ENCODE measurements at places on chromosomes 4 and X. TPM values are rescaled to one million over a fixed set of nuclear protein-coding genes. Genes with fewer than 3 reads are reported as not detected.

Gene GPR101
- 0.73 TPM for total RNA-seq

DNA sequence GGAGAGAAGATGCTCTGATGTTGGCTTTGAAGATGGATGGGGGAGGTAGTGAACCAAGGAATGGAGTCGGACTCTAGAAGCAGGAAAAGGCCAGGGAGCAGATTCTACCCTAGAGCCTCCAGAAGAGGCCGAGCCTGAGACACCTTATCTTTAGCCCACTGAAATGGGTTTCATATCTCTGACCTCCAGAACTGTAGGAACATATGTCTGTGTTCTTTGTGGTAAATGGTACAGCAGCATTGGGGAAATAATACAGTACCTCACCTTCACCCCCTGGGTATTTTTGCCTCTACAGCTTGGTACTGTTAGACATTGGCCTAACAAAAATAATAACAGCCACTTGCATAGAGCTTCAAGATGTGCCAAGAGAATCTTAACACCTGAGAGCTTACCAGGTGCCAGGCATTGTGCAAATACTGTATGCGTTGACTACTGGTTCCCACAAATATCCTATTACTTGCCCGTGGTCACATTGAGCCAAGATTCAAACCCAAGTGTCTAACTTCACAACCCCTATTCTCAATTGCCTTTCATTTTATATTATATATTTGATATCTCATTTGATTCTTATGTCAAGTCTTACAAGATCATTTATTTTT is 57.0 kb upstream of the PGM2 start:
- no peak for DNase-seq

GRCh38 chrX:121405826-121406225 is 358.4 kb downstream of the GLUD2 start:
- DNase-seq, result no peak

GRCh38 chr4:7020290-7020689 is 22.9 kb upstream of the TADA2B start:
- DNase-seq, result no peak

DNA sequence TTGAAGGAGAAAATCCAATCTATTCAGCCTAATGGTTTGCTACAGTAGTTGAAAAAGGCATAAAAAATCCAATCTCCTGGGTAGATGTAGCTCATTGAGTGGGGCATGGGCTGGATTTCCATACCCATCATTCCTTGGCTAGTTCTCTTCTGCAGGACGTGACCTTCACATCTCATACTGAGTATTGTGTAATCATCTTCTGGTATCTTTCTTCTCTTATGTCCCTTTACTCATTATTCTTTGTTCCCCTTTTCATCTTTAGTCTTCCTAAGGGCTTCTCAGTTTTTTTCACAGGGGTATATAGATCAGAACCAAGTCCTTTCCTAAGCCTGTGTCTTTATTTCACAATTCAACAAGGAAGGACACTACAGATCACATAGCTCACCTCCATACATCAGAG is 727.6 kb upstream of the MAGEB2 start:
- no peak for DNase-seq

- DNase-seq, result no peak
These were observed 172.7 kb upstream of the GIMD1 start for GRCh38 chr4:106541253-106541652.

Gene SHROOM2
- total RNA-seq, result not detected

GRCh38 chr4:30181512-30181911 is 538.7 kb upstream of the PCDH7 start:
- no peak for DNase-seq

Gene NUDT11
- 1.6 TPM for total RNA-seq

Gene UGT2B15
- not detected for total RNA-seq

Gene YIPF7
- not detected for total RNA-seq

- no peak for DNase-seq
These were observed 40.3 kb upstream of the NKRF start for GRCh38 chrX:119646515-119646914.

DNA sequence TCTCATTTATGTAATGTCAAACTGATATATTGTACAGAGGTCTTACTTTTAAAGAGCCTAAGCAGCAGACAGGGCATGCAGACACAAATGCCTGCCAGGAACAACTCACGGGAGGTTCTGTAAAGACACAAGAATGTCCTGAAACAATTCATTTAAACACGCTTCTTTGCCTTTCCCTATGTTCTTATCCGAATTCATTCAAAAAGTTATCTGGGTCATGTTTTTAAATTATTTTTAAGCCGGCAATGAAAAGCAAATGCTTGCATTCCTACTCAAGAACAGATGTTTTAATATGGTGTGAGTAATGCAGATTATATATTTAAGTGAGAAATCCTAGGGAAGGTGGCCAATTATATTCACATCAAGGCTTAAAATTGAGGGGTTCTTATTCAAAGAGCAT is 192.6 kb downstream of the PDGFC start:
- DNase-seq, result no peak

Gene SPANXD
- total RNA-seq, result not detected

DNA sequence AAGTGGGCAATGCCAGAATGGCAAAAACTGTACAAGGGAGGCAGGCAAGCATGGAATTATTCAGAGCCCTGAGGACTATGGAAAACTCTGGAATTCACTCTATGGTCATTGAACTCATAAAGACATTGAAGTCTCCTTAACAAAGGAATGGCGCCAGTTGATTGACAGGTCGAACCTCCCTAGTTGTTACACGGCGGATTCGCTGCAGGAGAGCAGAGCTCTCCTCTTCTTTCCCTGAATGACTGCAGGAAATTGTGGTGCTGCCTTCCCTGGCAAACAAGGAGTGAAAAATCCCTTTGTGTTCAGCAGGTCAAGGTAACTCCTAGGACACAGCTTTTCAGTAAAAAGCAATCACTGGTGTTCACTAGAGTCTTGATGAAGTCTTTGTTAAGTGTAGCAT is 732.8 kb upstream of the FRG1 start:
- no peak for DNase-seq

GRCh38 chrX:10157543-10157942 is 768 bp downstream of the CLCN4 start:
- DNase-seq, result no peak

Gene SSX5
- total RNA-seq, result not detected

- DNase-seq, result no peak
These were observed 4.1 kb downstream of the POF1B start for GRCh38 chrX:85375333-85375738.

- DNase-seq, result no peak
These were observed 129.0 kb downstream of the DCTD start for GRCh38 chr4:182788201-182788600.

DNA sequence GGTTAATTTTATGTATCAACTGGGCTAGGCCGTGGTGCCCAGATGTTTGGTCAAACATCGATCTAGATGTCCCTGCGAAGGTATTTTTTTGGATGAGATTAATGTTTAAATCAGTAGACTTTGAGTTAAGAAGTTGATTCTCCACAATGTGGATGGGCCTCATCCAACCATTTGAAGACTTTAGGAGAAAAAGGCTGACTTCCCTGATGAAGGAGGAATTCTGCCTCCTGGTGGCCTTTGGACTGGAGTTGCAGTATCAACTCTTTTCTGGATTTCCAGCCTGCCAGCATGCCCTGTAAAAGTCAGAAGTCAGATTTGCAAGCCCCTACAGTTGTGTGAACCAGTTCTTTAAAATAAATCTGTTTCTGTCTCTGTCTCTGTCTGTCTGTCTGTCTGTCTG is 91.4 kb downstream of the STK32B start:
- no peak for DNase-seq
